ENCODE measurements at places on chromosomes 4 and X. TPM values are rescaled to one million over a fixed set of nuclear protein-coding genes. Genes with fewer than 3 reads are reported as not detected.

- DNase-seq = no peak
- no peak overlapping the region for H3K27ac ChIP-seq
- peaks cover 2% of the 10 kb centered on the region for H3K4me1 ChIP-seq
- H3K27me3 ChIP-seq = no peaks in the 10 kb centered on the region
- H3K36me3 ChIP-seq = peaks cover 11% of the 10 kb centered on the region
Observed at GRCh38 chr4:23084559-23085248, 392.0 kb downstream of the GBA3 start.

- no peak overlapping the region for H3K4me3 ChIP-seq
- H3K27ac ChIP-seq = no peak overlapping the region
Observed at GRCh38 chrX:96824166-96824565, 59.5 kb upstream of the RPA4 start.

GRCh38 chr4:150395872-150396271 is 186.1 kb upstream of the MAB21L2 start:
- no peak overlapping the region for H3K27ac ChIP-seq
- H3K4me1 ChIP-seq = peaks cover 2% of the 10 kb centered on the region
- H3K36me3 ChIP-seq = no peaks in the 10 kb centered on the region
- H3K4me3 ChIP-seq = no peak overlapping the region

DNA sequence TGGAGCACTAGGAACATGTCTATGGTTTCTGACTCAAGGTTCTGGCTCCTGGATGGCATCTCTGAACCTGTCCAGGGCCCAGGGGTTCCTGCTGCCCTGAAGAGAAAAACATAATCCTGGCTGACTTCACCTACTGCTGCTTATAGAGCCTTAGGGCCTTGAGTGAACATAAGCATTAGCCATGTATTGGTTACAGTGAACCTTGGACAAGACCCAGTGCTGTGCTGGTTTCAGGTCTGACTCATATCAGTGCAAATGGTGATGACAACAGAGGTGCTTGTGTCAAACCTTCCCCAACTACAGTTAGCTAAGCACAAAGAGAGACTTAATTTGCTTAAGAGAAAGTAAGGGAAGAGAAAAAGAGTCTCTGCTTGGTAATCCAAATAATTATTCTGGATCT is 1047.2 kb downstream of the GLUD2 start:
- H3K4me3 ChIP-seq = no peak overlapping the region
- no peaks in the 10 kb centered on the region for H3K27me3 ChIP-seq
- H3K36me3 ChIP-seq = no peaks in the 10 kb centered on the region
- no peaks in the 10 kb centered on the region for H3K4me1 ChIP-seq
- no peak overlapping the region for H3K27ac ChIP-seq

DNA sequence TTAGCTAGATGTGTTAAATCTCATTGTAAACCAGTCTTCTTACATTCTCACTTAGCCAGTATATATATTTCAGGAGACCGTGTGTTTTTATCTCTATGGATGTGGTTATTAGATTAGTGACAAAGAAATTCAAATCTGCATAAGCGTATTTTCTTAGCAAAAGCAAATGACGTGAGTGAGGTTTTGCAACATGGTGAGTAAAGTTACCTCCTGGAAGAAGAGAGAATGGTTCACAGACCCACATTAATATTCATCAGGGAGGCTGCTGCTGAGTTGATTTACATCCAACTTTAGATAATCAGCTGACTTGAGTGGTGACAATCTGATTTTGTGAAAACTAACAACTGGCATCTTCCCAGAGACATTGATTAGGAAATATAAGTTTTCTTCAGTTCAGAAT is 589.9 kb upstream of the GALNT7 start:
- DNase-seq = no peak
- H3K36me3 ChIP-seq = no peaks in the 10 kb centered on the region
- H3K27me3 ChIP-seq = no peaks in the 10 kb centered on the region
- no peak overlapping the region for H3K4me3 ChIP-seq
- H3K4me1 ChIP-seq = peaks cover 17% of the 10 kb centered on the region

- H3K4me1 ChIP-seq = no peaks in the 10 kb centered on the region
- no peaks in the 10 kb centered on the region for H3K27me3 ChIP-seq
- H3K4me3 ChIP-seq = no peak overlapping the region
- H3K36me3 ChIP-seq = no peaks in the 10 kb centered on the region
- no peak for DNase-seq
Observed at GRCh38 chr4:99540277-99540939, 23.4 kb downstream of the TRMT10A start.

GRCh38 chr4:31237233-31237632 is 517.1 kb downstream of the PCDH7 start:
- H3K4me1 ChIP-seq = no peaks in the 10 kb centered on the region
- no peak overlapping the region for H3K27ac ChIP-seq
- DNase-seq = no peak
- no peak overlapping the region for H3K4me3 ChIP-seq
- no peaks in the 10 kb centered on the region for H3K36me3 ChIP-seq
- peaks cover 1% of the 10 kb centered on the region for H3K27me3 ChIP-seq

DNA sequence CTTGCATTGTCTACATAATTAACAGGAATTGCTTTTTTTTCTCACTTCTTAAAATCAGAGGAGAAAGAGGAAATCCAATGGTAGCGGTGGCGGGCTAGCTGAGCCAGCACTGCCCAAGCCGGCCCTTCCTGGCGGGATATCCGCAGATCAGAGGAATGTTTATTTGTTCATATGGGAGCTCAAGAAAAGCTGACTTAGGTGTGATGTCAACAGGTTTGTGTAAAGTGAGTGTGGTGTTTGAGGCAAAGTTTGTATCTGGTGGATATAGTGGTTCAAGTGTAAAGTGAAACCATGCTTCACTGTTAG is 466 bp upstream of the SLC39A8 start:
- H3K4me3 ChIP-seq = peak overlapping the region; percentile 99
- peaks cover 49% of the 10 kb centered on the region for H3K4me1 ChIP-seq
- no peak for DNase-seq
- H3K27me3 ChIP-seq = peaks cover 9% of the 10 kb centered on the region

GRCh38 chrX:154805696-154806091 is 409 bp upstream of the MPP1 start:
- no peak overlapping the region for H3K27ac ChIP-seq
- H3K4me1 ChIP-seq = peaks cover 10% of the 10 kb centered on the region
- no peak for DNase-seq
- H3K36me3 ChIP-seq = no peaks in the 10 kb centered on the region
- H3K27me3 ChIP-seq = peaks cover 4% of the 10 kb centered on the region

GRCh38 chrX:144253356-144253755 is 369.5 kb downstream of the UBE2NL start:
- no peak for DNase-seq
- no peaks in the 10 kb centered on the region for H3K4me1 ChIP-seq
- H3K27ac ChIP-seq = no peak overlapping the region
- no peak overlapping the region for H3K4me3 ChIP-seq
- no peaks in the 10 kb centered on the region for H3K27me3 ChIP-seq

DNA sequence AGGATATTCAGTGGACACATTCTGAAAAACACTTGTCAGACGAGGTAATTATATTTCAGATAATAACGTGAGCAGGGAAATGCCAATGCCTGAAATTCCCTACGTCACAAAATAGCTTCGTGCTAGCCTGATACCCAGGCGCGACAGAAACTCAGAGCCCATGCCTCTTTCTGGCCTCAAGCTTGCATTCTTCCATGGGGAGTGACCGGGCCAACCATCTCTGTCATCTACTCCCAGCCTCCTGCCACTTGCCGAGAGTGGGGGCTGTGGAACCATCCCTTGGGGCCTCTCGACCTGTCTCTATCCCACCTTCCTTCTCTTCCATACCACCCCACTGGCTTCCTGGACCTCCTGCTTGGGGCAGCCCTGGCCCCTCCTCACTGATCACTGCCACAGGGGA is 34.5 kb upstream of the CDKN2AIP start:
- H3K36me3 ChIP-seq = peaks cover 4% of the 10 kb centered on the region
- H3K27me3 ChIP-seq = peaks cover 12% of the 10 kb centered on the region
- H3K4me3 ChIP-seq = no peak overlapping the region
- H3K27ac ChIP-seq = no peak overlapping the region
- DNase-seq = no peak

GRCh38 chr4:51840781-51841180 is 2.2 kb upstream of the DCUN1D4 start:
- H3K4me1 ChIP-seq = peaks cover 20% of the 10 kb centered on the region
- peaks cover 4% of the 10 kb centered on the region for H3K36me3 ChIP-seq
- H3K27me3 ChIP-seq = peaks cover 10% of the 10 kb centered on the region
- no peak for DNase-seq
- H3K4me3 ChIP-seq = no peak overlapping the region

- DNase-seq = no peak
- H3K36me3 ChIP-seq = no peaks in the 10 kb centered on the region
- H3K4me3 ChIP-seq = no peak overlapping the region
Observed at GRCh38 chr4:185672618-185673017, 137.3 kb upstream of the PDLIM3 start.

DNA sequence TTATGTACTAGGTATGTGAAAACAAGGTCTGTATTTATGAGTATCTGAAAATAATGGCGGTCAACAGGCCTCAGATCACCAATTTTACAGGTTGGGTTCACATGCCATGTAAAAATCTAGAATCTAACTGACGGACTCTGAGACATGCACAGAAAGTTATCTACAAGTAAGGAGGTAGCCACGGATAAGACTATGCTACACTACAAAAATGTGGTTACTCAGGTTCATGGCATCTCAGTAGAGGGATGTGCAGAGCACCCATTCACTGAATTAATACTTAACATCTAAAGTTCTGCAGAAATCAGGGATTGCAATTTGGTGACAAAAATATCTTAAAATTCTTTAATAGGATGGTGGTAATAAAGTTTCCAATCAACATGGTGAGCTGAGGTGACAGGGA is 155.9 kb downstream of the APBB2 start:
- peaks cover 36% of the 10 kb centered on the region for H3K36me3 ChIP-seq
- no peak overlapping the region for H3K4me3 ChIP-seq
- peaks cover 26% of the 10 kb centered on the region for H3K4me1 ChIP-seq
- DNase-seq = no peak

DNA sequence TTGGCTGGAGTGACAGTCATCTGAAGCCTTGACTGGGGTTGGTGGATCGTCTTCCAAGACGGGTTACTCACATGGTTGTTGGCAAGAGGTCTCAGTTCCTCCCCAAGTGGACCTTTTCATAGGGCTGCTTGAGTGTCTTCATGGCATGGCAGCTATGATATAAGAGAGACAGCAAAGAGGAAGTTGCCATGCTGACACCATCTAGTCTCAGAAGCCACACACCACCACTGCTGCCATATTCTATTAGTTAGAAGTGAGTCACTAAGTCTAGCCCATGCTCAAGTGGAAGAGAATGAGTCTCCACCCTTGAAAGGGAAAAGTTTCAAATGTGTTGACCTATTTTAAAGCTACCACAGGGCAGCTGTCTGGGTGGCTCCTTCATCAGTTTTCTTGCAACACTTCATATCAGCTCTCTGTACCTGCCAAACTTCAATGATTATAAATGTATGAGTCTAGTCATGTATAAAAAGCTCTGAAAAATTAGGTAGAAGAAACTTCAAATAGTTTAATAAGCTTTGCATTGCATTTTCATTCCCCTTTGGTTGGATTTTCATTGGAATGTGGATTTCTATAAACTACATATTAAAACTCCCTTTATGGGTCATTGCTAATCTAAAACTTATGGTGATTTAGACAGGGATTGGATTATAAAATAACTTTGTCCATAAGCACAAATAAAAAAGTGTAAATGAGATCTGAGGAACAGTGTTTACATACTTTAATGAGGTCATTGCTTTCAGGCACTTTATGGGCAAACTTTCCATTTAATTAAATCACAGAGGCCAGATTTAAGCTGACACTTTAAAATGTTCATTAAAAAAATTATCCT is 68.0 kb upstream of the ATXN3L start:
- DNase-seq = no peak
- H3K27me3 ChIP-seq = no peaks in the 10 kb centered on the region
- H3K36me3 ChIP-seq = no peaks in the 10 kb centered on the region
- H3K4me3 ChIP-seq = no peak overlapping the region

DNA sequence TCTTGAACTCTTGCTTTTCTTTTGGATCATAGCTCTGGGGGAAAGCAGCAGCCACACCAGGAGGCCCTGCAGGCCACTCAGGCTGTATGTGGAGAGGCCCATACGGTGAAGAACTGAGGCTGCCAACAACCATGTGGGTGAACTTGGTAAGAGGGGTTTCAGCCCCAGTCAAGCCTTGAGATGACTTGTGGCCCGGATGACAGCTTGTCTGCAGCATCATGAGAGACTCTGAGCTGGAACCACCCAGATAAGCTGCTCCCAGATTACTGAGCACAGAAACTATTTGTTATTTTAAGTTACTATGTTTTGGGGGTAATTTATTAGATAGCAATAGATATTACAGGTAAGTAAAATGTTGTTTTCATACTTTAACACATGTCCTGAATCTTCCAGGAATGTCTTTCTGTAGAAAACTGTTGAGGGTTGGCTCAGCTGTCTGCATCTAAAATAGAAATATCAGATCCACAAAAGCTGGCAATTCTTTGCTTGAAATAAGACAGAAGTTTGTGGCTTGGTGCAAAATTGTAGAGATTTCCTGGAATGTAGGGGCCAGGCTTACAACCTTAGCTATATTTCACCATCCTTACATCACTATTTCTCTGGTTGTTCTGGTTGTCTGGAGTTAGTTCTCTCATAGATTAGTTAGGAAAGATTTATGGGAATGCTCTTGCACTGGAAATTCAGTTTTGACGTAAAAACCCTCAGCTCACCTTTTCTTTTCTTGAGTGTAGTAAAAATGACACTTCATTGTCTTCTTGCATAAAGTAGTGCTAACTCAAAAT is 272.1 kb downstream of the RAPGEF2 start:
- no peak overlapping the region for H3K27ac ChIP-seq
- DNase-seq = no peak
- H3K36me3 ChIP-seq = peaks cover 4% of the 10 kb centered on the region
- no peak overlapping the region for H3K4me3 ChIP-seq
- H3K27me3 ChIP-seq = peaks cover 2% of the 10 kb centered on the region
- H3K4me1 ChIP-seq = peaks cover 2% of the 10 kb centered on the region

- no peaks in the 10 kb centered on the region for H3K27me3 ChIP-seq
- H3K36me3 ChIP-seq = peaks cover 4% of the 10 kb centered on the region
- H3K4me1 ChIP-seq = no peaks in the 10 kb centered on the region
- H3K27ac ChIP-seq = no peak overlapping the region
Observed at GRCh38 chr4:125010796-125011503, 298.4 kb upstream of the ANKRD50 start.

- H3K27ac ChIP-seq = no peak overlapping the region
- H3K4me3 ChIP-seq = no peak overlapping the region
- H3K36me3 ChIP-seq = no peaks in the 10 kb centered on the region
- H3K4me1 ChIP-seq = peaks cover 9% of the 10 kb centered on the region
- no peak for DNase-seq
- no peaks in the 10 kb centered on the region for H3K27me3 ChIP-seq
Observed at GRCh38 chrX:132818638-132819037, 139.8 kb downstream of the HS6ST2 start.

GRCh38 chr4:8602686-8603430 is 10.3 kb downstream of the CPZ start:
- no peak for DNase-seq
- peak overlapping the region; percentile 52 for H3K27ac ChIP-seq
- peaks cover 2% of the 10 kb centered on the region for H3K4me1 ChIP-seq
- H3K36me3 ChIP-seq = no peaks in the 10 kb centered on the region

The MAGEB2 gene
- total RNA-seq = not detected

The UGT2B17 gene
- not detected for total RNA-seq

The GPR119 gene
- total RNA-seq = not detected

The CLDN2 gene
- total RNA-seq = not detected

The NRK gene
- total RNA-seq = 1.8 TPM

The SASH3 gene
- not detected for total RNA-seq

The NDST4 gene
- not detected for total RNA-seq

The GRID2 gene
- total RNA-seq = 11.6 TPM

The GRK4 gene
- 5.9 TPM for total RNA-seq

The ARMCX4 gene
- 17.9 TPM for total RNA-seq

The PLS3 gene
- total RNA-seq = 122 TPM

The KIT gene
- 49.1 TPM for total RNA-seq

The CRMP1 gene
- total RNA-seq = 71.2 TPM

The SNCA gene
- 49.7 TPM for total RNA-seq

The VCX2 gene
- total RNA-seq = not detected
